NCI-H526 (cell line): ENCODE measurements at places on chromosomes 7 and 10.

GRCh38 chr7:29086545-29086944 lies 59.8 kb downstream of the CPVL start:
- DNase-seq = no peak

GRCh38 chr10:77251297-77252013 lies 386.2 kb downstream of the KCNMA1 start:
- DNase-seq = no peak

DNA sequence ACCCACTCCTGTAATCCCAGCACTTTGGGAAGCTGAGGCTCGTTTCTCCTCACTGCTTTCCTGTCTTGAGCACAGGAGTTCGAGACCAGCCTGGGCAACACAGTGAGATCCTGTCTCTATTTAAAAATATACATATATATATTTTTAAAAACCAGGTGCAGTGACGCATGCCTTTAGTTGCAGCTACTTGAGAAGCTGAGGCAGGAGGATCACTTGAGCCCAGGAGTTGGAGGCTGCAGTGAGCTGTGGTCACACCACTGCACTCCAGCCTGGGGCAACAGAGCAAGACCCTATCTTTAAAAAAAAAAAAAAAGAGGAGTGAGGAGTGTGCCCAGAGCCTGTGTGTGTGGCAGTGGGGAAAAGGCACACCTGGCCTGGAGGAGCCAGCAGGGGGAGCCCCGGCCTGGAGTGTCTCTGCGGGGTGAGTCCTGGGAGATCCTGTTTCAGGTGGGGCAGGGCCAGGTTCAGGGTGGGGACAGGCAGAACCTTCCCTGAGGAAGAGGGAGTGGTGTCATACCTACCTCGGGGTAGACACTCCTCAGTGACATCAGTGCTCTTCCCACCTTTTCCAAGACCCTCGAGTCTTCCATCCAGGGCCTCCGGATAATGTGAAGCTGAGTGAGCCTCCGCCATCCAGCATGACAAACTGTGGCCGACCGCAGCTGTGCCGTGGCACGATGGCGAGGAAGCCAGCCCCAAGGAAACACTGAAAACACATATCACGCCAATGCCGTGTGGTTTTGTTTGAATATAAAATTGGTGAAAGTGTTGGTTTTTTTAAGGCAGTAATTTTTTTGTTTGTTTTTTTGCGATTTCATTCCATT lies 9.0 kb upstream of the ARPC1B start:
- peak; percentile 55 for DNase-seq

- no peak for DNase-seq
These were observed 40.3 kb downstream of the CD36 start for GRCh38 chr7:80678707-80679106.

GRCh38 chr10:129030996-129031843 lies 435.8 kb upstream of the MGMT start:
- DNase-seq = peak; percentile 36
